NK-92 treated with Interleukin-12 subunit alpha and Interleukin-12 subunit beta, amount 100 ng/mL, for 24 hours (cell line): ENCODE measurements at places on chromosomes 13 and 19.

GRCh38 chr19:55809381-55810058, 22.3 kb downstream of the NLRP11 start:
- DNase-seq: peak; percentile 36

GRCh38 chr19:28332351-28332750, 880.6 kb downstream of the UQCRFS1 start:
- DNase-seq: no peak

GRCh38 chr19:6551607-6552450, 21.0 kb downstream of the TNFSF9 start:
- DNase-seq: no peak

DNA sequence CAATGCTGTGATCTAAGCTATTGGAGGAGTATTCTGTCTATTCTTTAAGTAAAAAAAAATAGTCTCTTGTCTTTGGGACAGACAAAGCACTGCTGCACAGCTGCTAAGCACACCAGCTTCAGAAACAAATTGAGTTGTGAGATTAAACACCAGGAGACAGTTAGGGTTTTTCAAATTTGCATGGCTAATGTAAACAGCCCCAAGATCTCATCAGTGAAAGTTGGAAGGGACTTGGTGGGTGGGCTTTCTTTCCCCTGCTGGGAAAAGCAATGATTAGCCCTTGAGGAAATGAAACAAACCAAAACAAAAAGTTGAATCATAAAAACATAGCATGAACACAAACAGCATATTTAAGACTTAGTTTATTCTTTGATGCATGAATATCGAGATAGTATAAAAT, 143.6 kb upstream of the SLITRK1 start:
- DNase-seq: no peak

- DNase-seq: no peak
These were observed 144.1 kb downstream of the DPF1 start for GRCh38 chr19:38079926-38080380.

DNA sequence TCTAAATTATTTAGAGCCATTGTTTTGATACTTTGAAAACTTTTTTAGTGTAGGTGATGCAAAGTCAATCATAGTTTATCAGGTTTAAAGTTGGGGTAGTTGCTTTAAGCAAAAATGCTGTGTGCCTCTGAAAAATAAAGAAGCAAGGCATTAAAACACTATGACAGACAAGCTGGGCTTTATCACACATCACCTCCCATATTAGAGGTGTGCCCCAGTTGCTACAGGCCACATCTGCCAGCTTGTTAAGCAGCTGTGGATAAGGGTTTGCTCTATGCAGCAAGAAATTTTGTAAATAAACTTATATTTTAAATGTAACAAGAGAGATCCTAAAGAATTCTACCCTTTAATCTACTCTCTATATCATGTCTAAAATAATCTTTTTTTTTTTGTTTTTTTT, 255.8 kb downstream of the B3GLCT start:
- DNase-seq: no peak

GRCh38 chr19:44600466-44600865, 12.9 kb upstream of the IGSF23 start:
- no peak for DNase-seq

GRCh38 chr19:53908935-53909415, at the start of gene CACNG7:
Gene CACNG7 (plus strand): TSS chr19:53909278. CDS start chr19:53912832, 3,554 bp downstream.
- no peak for DNase-seq

DNA sequence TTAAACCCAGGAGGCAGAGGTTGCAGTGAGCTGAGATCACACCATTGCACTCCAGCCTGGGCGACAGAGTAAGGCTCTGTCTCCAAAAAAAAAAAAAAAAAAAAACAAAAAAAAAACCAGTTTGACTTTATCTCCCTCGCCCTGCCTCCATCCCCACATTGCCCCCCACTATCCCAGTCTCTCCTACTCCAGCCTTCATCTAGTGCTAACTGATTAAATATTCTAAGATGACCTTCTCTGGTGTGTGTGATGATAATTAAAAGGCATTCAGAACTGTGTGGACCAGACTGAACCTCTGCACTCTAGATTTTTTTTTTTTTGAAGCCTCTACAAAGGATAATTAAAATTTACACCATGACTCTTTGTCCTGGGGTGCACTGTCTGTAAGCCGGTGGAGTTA, 6.0 kb upstream of the DLL3 start:
- no peak for DNase-seq

- DNase-seq: no peak
These were observed 502 bp downstream of the NECTIN2 start for GRCh38 chr19:44846455-44847143.

DNA sequence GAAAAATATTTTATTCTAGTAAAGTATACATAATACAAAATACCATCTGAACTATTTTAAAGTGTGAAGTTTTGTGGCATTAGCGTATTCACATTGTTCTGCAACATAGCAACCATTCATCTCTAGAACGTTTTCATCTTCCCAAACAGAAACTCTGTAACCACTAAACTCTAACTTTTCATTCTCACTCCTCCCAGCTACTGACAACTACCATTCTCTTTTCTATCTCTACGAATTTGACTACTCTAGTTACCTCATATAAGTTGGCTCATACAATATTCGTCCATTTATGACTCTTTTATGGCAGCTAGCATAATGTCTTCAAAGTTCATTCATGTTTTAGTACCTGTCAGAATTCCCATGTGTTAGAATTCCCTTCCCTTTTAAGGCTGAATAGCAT, 150.5 kb upstream of the MIR17HG start:
- no peak for DNase-seq

- DNase-seq: no peak
These were observed 57.1 kb downstream of the GPALPP1 start for GRCh38 chr13:45046445-45046844.

DNA sequence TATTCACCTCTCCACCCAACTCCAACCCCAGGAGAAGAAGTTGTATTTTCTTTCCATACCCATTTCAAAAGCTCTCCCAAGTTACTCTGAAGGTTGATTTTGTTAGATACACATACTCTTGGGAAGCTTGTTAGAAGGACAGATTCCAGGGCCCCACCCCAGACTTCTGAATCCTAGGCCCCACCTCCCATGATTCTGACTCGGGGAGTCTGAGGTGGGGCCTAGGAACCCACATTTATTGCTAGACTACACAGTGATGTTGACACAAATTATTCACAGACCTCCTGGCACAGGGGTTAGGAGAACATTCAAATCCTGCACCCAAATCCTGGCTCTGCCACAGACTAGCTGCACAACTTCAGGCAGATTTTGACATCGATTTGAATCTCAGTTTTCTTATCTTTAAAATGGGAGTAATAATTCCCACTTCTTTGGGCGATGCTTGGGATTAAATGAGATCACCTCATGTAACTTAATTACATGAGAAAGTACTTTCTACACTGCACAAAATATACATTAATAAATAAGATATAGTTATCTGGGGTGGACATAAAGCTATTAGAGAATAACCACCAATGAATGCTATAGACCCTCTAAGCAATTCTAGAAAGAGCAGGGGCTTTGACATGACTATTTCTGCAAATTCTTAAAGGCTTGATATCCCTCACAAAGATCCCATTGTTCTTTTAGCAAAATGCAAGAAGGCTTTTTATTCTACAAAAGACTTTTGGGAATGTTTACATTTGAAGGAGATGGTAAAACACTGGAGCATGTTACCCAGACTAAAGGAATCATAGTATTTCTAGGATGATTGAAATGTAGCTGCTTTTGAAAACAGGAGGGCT, 18.0 kb downstream of the MBNL2 start:
- no peak for DNase-seq

DNA sequence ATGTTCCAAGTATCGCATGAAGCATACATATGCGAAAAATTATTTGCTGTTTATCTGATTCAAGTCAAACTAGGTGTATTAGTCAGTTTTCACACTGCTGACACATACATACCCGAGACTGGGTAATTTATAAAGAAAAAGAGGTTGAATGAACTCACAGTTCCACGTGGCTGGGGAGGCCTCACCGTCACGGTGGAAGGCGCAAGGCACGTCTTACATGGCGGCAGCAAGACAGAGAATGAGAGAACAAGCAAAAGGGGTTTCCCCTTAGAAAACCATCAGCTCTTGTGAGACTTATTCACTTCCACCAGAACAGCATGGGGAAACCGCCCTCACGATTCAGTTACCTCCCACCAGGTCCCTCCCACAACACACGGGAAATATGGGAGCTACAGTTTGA, 13.0 kb upstream of the PROZ start:
- no peak for DNase-seq

DNA sequence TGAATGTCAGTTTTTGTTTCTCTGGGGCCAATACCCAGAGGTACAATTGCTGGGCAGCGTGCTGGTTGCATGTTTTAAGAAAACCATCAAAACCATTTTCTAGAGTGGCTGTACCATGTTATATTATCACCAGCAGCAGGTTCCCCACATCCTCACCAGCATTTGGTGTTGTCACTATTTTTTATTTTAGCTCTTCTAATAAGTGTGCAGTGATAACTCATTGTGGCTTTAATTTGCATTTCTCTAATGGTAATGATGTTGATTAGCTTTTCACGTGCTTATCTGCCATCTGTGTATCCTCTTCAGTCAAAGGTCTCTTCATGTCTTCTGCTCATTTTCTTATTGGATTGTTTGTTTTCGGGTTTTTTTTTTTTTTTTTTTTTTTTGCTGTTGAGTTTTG, 21.9 kb downstream of the PAK4 start:
- no peak for DNase-seq

GRCh38 chr13:45208132-45208531, 7.3 kb upstream of the KCTD4 start:
- DNase-seq: no peak

GRCh38 chr13:24693862-24694471, 13.8 kb downstream of the ATP12A start:
- DNase-seq: no peak

DNA sequence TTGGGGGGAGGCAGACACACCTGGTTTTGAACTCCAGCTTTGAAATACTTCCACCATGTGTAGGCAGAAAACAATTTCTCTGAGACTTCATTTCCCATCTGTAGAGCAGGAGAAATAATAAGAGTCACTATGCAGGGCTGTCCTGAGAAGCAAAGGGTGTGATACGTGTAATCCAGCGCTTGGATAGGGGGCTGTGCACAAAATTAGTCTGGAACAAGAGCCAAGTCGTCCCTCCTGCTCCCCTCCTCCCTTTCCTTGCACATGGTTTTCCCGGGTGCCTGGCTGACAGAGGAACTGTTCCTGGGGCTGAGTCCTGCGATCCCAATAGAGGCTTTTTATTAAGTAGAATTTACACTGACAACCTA, 29.6 kb upstream of the UBE2L5 start:
- no peak for DNase-seq

- no peak for DNase-seq
These were observed 30.9 kb downstream of the MZT1 start for GRCh38 chr13:72696579-72696978.
